ENCODE measurements at places on chromosomes 11 and 22.

DNA sequence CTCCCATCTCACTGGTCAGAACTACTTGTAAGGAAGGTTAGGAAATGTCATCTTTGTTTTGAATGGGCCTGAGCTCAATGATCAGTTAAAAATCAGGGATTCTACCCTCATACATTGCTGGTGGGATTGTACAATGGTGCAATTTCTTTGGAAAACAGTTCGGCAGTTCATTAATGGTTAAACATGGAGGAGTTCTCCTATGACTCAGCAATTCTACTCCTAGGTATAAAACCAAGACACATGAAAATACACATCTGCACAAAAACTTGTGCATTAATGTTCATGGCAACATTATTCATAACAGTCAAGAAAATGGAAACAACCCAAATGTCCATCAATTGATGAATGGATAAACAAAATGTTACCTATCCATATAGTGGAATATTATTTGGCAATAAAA, 4.9 kb upstream of the APOA5 start:
- DNase-seq = no peak

DNA sequence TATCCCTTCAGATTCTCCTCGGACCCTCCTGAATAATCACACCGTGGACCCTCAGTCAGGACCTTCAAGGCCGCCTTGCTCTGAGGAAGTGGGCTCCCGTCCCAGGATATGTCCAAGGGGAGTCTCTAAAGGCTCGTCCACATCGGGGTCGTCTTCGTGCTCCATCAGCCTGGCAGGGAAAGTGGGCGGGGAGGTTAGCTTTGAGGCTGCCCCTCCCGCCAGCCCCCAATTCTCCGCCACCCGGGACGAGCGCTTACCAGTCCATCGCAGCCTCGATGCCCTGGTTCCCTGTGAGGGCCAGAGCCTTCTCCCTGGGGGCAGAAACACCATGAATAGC, 472 bp downstream of the UBXN1 start:
- DNase-seq = no peak

DNA sequence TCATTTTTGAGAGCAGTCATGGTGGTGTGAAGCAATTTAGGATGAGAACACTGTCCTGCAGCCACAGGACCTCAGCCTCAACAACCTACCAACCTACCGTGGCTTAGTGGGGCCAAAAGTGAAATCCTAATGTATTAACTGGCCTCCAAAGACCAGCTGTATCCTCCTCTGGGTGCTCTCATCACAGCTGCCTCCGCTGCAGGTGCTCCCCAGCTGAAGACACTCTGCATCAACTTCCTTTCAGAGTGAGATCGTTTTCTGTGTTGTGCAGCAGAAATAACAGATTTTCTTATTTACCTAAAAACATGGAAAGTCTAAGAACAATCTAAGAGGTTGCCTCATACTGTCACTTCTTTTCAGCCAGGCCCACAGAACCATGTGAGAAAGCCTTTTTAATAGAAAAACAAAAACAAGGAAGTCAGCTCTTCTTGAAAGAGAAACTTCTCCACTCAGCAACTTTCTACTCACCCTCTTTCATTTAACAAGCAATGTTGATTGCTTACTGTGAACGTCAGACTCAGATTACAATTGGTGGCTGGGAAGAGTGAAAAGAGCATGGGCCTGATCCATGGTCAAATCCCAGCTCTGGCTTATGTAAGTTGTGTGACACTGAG, 136.1 kb downstream of the TENM4 start:
- no peak for DNase-seq

GRCh38 chr22:38163844-38164550, 17.6 kb downstream of the PLA2G6 start:
- no peak for DNase-seq

GRCh38 chr11:34643846-34644245, 23.0 kb downstream of the EHF start:
- no peak for DNase-seq

DNA sequence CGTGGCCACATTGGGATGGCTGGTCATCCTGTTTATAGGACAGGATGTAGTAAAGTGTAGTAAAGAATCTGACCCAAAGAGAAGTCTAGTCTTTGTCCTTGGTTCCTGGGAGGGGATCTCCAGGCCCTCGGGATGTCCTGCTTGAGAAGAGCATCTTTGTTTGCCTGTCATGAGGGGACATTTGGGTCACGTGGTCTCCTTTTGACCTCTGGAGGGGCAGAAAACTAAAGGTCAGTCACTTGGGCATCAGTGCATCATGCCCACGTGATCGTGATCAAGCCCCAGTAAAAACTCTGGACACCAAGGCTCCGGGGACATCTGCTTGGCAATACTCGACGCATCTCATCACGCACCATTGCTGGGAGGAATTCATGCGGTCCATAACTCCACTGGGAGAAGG, 9.1 kb downstream of the SMIM38 start:
- DNase-seq = no peak
